PC-3 (cell line): ENCODE measurements at places on chromosomes 5 and 9.

GRCh38 chr5:137995077-137995748 is 37.7 kb downstream of the FAM13B start:
- H3K27me3 ChIP-seq: no peaks in the 10 kb centered on the region
- no peak overlapping the region for H3K27ac ChIP-seq
- DNase-seq: peak; percentile 43

GRCh38 chr5:34740389-34740806 is 84.3 kb downstream of the RAI14 start:
- H3K4me1 ChIP-seq: no peaks in the 10 kb centered on the region
- H3K36me3 ChIP-seq: 0 out of 2 replicates have a peak, but pooled peaks cover 2% of the 10 kb centered on the region
- H3K27me3 ChIP-seq: no peaks in the 10 kb centered on the region

DNA sequence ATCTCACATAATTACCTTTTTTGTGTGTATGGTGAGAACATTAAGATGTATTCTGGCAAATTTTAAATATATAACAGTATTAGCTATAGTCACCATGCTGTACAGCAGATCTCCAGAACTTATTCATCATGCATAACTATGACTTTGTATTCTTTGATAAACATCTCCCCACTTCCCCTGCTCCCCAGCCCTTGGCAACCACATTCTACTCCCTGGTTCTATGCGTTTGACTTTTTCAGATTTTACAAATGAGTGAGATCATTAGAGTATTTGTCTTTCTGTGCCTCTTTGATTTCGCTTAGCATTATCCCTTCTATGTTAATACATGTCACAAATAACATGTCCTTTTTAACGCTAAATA is 49.4 kb downstream of the SMC2 start:
- H3K4me3 ChIP-seq: no peak overlapping the region
- peaks cover 9% of the 10 kb centered on the region; the same call in 1 of the 2 replicates for H3K36me3 ChIP-seq
- DNase-seq: no peak
- no peaks in the 10 kb centered on the region for H3K4me1 ChIP-seq
- no peak overlapping the region for H3K27ac ChIP-seq

DNA sequence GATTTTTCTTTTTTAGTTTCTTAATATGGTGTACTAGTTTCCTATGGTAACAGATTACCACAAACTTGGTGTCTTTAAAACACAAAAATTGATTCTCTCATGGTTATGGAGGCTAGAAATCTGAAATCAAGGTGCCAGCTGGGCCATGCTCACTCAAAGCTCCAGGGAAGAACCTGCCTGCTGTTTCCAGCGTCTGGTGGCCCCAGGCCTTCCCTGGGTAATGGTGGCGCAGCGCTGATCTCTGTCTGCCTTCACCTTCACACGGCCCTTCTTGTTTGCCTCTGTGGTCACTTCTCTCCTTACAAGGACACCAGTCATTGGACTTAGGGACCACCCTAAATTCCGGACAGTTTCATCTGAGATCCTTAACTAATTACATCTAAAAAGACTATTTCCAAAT is 70.5 kb upstream of the GFPT2 start:
- no peak overlapping the region for H3K27ac ChIP-seq
- no peaks in the 10 kb centered on the region for H3K4me1 ChIP-seq
- DNase-seq: no peak
- H3K4me3 ChIP-seq: no peak overlapping the region
- no peaks in the 10 kb centered on the region for H3K36me3 ChIP-seq

DNA sequence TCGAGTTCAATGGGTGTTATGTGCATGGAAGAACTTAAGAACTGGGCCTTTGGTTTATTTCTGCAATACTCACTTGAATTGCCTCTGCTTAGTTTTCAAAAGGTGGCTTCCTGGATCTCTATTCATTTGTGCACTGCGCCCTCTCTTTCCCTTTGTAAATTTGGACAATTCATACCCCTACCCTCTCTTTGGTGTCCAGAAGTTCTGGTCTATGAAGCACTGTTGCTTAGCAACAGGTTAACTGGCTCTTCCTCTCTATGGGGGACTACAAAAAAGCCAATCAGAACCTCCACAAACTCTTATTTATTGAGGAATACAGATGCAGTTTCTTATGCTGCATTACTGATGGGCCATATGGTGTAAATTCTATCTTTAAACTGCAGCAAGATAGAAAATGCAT is 13.5 kb upstream of the FAM120A start:
- no peak overlapping the region for H3K27ac ChIP-seq
- H3K4me3 ChIP-seq: no peak overlapping the region
- no peaks in the 10 kb centered on the region for H3K27me3 ChIP-seq
- no peak for DNase-seq

DNA sequence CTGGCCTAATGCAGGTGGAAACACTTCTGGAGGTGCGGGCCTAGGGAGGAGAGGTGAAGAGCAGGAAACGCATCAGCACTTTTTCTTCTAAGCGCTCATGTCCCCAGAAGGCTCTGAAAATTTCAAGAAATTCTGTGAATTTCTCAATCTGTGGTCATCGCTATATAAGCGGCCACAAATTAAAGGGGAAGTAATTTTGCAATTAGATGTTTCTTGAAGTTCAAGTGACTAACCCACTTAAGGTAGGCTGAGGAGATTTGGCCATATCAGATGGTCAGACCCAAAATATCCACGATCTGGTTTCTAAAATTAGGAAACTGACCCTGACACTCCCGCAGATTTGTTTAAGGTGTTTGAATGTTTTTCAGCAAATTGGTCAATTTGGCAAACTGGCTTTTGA is 16.6 kb upstream of the HMGCR start:
- H3K27me3 ChIP-seq: no peaks in the 10 kb centered on the region
- peaks cover 24% of the 10 kb centered on the region for H3K4me1 ChIP-seq
- DNase-seq: no peak

GRCh38 chr9:109975574-109976295 is 195.7 kb downstream of the PALM2AKAP2 start:
- no peaks in the 10 kb centered on the region for H3K36me3 ChIP-seq
- no peak overlapping the region for H3K4me3 ChIP-seq
- H3K27me3 ChIP-seq: no peaks in the 10 kb centered on the region
- peaks cover 5% of the 10 kb centered on the region for H3K4me1 ChIP-seq

DNA sequence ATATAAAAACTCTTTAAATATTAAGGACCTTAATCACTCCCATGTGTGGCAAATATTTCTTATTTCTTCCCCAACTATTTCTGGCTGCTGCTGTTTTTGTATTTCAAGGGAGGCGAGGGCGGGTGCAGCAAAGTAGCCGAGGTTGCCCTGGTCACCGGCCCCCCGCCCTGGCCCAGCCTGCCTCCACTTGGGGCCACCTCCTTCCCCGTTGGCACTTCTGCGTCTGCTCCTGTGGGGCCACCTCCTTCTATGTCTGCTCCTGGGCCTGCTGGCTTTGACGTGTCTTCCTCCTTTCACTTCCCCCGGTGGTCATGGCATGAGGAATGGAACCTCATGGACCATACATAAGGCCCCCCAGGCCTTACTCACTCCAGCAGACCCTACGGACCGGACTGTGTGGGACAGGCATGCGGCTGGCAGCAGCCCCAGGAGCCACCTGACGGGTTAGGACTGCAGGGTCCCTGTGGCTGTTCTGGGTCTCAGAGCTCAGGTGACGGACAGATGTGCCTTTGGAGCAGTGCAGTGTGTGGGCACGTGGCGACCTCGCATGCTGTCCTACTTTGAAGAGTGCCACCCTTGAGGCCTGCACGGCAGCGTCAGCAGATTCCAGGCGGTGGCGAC is 5.8 kb upstream of the ENTPD8 start:
- no peaks in the 10 kb centered on the region for H3K36me3 ChIP-seq
- H3K27ac ChIP-seq: no peak overlapping the region
- peaks cover 7% of the 10 kb centered on the region; the same call in 1 of the 2 replicates for H3K4me1 ChIP-seq
- no peaks in the 10 kb centered on the region for H3K27me3 ChIP-seq
- H3K4me3 ChIP-seq: no peak overlapping the region

GRCh38 chr9:114302727-114303126 is 20.2 kb upstream of the ORM1 start:
- H3K4me3 ChIP-seq: no peak overlapping the region
- no peaks in the 10 kb centered on the region for H3K4me1 ChIP-seq
- H3K27me3 ChIP-seq: no peaks in the 10 kb centered on the region
- H3K27ac ChIP-seq: no peak overlapping the region

DNA sequence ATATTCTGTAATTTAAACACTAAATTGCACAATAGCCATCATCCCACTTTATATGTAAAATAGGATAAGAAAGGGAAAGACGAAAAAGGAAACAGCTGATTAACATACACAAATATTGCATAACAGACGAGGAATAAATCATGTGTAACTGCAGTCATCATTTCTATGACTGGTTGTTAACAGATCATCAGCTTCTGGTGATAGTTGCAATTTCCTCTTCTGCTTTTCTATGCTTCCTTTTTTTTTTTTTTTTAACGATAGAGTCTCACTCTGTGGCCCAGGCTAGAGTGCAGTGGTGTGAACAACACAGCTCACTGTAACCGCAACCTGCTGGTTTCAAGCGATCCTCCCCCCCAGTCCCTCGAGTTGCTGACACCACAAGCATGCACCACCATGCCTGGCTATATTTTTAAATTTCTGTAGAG is 22.5 kb upstream of the JAKMIP2 start:
- H3K27me3 ChIP-seq: no peaks in the 10 kb centered on the region
- peaks cover 33% of the 10 kb centered on the region for H3K4me1 ChIP-seq
- no peaks in the 10 kb centered on the region for H3K36me3 ChIP-seq
- no peak overlapping the region for H3K27ac ChIP-seq
- H3K4me3 ChIP-seq: no peak overlapping the region
- DNase-seq: no peak

- no peaks in the 10 kb centered on the region for H3K27me3 ChIP-seq
- H3K4me3 ChIP-seq: no peak overlapping the region
- H3K4me1 ChIP-seq: no peaks in the 10 kb centered on the region
- no peaks in the 10 kb centered on the region for H3K36me3 ChIP-seq
- no peak overlapping the region for H3K27ac ChIP-seq
- DNase-seq: no peak
These were observed 52.8 kb downstream of the ATP10B start for GRCh38 chr5:160799184-160799583.

- H3K27me3 ChIP-seq: peaks cover 6% of the 10 kb centered on the region; the same call in 1 of the 2 replicates
- H3K36me3 ChIP-seq: no peaks in the 10 kb centered on the region
- no peak overlapping the region for H3K4me3 ChIP-seq
- DNase-seq: no peak
These were observed 38.4 kb downstream of the LMX1B start for GRCh38 chr9:126652140-126652582.

DNA sequence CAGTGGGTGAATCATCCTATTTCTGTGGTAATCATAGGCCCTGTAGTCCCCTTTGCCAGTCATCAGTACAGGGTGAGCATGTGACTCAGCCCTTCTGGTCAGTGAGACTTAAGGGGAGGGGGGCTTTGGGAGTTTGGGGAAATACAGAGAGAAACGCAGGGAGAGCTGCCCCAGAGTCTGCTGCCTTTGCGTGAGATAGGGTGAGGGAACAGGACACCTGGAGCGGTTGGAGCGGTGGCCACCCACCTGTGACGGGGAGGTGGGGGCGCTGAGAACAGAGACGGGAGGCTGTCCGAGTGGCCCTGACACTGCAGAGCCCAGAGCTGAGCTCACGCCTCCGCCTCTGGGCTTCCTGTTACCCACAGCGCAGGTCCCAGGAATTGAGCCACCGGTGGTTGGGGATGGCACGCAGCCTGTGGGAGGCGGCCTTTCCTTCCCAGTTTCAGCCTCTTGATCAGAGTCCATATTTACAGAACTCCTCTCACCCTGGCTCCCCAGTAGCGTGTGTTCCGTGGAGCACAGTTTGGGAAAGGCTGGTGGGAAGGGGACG is 92.0 kb upstream of the ERCC6L2 start:
- H3K4me3 ChIP-seq: no peak overlapping the region
- H3K27ac ChIP-seq: no peak overlapping the region
- no peaks in the 10 kb centered on the region for H3K36me3 ChIP-seq
- H3K27me3 ChIP-seq: no peaks in the 10 kb centered on the region
- H3K4me1 ChIP-seq: no peaks in the 10 kb centered on the region

DNA sequence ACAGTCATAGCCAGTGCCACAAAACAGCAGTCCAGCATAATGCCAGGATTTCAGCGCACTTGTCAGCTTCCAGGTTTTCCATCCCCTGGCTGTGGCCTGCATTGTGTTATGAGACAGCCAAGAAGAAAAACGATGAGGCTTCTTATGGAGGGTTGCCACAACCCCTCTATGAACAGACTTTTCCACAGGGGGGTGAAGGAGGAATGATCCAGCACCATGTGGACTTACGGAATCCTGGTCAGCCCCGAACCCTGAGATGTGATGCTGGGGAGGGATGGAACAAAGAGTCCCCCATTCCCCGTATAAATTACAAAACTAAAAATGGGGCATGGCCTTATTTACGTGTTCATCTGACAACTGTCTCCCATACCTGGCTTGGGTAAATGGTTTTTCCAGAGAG is 32.6 kb downstream of the FAXDC2 start:
- H3K36me3 ChIP-seq: peaks cover 27% of the 10 kb centered on the region
- H3K4me1 ChIP-seq: no peaks in the 10 kb centered on the region
- no peak overlapping the region for H3K4me3 ChIP-seq
- H3K27me3 ChIP-seq: no peaks in the 10 kb centered on the region

DNA sequence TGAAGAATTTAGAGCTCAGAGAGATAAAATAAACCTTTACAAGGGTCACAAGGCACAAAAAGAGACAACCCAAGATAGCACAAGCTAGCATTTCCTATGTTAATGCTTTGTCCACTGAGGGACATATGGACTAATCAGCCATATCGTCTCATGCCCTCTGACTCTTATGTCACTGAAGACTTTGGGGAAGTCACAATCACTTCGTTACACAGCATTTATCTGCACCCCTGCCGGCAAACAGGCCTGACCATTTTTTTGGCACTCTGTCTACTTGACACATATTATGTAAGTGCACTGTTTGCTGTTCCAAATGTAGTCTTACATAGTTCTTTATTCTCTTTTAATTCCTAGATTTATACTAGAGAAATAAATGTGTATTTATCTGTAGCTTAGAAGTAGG is 13.9 kb upstream of the BNC2 start:
- peak overlapping the region; percentile 62 for H3K27ac ChIP-seq
- no peak for DNase-seq
- H3K27me3 ChIP-seq: no peaks in the 10 kb centered on the region

GRCh38 chr9:112056996-112057395 is 118.1 kb downstream of the SUSD1 start:
- H3K4me1 ChIP-seq: peaks cover 22% of the 10 kb centered on the region
- H3K27ac ChIP-seq: no peak overlapping the region
- no peaks in the 10 kb centered on the region; the same call in 1 of the 2 replicates for H3K36me3 ChIP-seq
- no peak for DNase-seq
- H3K27me3 ChIP-seq: no peaks in the 10 kb centered on the region
- H3K4me3 ChIP-seq: no peak overlapping the region

- no peaks in the 10 kb centered on the region for H3K36me3 ChIP-seq
- H3K27me3 ChIP-seq: no peaks in the 10 kb centered on the region
- H3K4me1 ChIP-seq: no peaks in the 10 kb centered on the region
- DNase-seq: no peak
These were observed 88.9 kb downstream of the AMBP start for GRCh38 chr9:113989017-113989713.

- H3K4me1 ChIP-seq: no peaks in the 10 kb centered on the region
- H3K4me3 ChIP-seq: no peak overlapping the region
These were observed 95.6 kb downstream of the ADAMTS16 start for GRCh38 chr5:5235685-5236084.

- H3K27ac ChIP-seq: no peak overlapping the region
- H3K4me1 ChIP-seq: no peaks in the 10 kb centered on the region; the same call in 1 of the 2 replicates
- no peaks in the 10 kb centered on the region for H3K36me3 ChIP-seq
- H3K4me3 ChIP-seq: no peak overlapping the region
These were observed 60.8 kb downstream of the CSF2 start for GRCh38 chr5:132134384-132134783.

GRCh38 chr9:35490910-35491465 is 1.1 kb downstream of the RUSC2 start:
- no peak for DNase-seq
- peaks cover 31% of the 10 kb centered on the region for H3K4me1 ChIP-seq
